ENCODE measurements at places on chromosomes 5 and 9. TPM values are rescaled to one million over a fixed set of nuclear protein-coding genes. Genes with fewer than 3 reads are reported as not detected.

GCNT1 gene
- total RNA-seq, result 73.3 TPM

SIGMAR1 gene
- 72.6 TPM for total RNA-seq

CKMT2 gene
- total RNA-seq, result 15.1 TPM

AFAP1L1 gene
- total RNA-seq, result 14.9 TPM

ADAMTSL1 gene
- total RNA-seq, result 128 TPM

DOCK8 gene
- total RNA-seq, result 0.26 TPM

Data from smooth muscle cell of the pulmonary artery (primary cell).